ENCODE measurements at places on chromosomes 7 and 10.

DNA sequence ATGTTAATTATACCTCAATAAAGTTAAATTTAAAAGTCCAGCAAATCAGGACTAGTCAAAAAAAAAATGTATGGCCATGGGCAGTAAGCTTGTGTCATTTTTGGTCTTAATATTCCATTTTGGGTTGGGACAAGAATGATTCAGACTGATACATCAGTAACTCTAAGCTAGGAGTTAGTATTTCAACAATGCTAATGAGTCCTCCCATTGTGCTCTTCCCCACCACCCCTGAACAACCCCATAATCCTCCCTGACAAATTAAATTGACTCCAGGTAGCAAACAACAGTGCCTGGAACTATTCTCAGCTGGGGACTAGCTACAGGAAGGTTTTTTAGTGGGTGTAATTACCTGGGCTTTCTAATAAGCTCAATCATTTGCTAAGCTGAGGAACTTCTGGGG, 30.7 kb upstream of the KCNIP2 start:
- DNase-seq = no peak

DNA sequence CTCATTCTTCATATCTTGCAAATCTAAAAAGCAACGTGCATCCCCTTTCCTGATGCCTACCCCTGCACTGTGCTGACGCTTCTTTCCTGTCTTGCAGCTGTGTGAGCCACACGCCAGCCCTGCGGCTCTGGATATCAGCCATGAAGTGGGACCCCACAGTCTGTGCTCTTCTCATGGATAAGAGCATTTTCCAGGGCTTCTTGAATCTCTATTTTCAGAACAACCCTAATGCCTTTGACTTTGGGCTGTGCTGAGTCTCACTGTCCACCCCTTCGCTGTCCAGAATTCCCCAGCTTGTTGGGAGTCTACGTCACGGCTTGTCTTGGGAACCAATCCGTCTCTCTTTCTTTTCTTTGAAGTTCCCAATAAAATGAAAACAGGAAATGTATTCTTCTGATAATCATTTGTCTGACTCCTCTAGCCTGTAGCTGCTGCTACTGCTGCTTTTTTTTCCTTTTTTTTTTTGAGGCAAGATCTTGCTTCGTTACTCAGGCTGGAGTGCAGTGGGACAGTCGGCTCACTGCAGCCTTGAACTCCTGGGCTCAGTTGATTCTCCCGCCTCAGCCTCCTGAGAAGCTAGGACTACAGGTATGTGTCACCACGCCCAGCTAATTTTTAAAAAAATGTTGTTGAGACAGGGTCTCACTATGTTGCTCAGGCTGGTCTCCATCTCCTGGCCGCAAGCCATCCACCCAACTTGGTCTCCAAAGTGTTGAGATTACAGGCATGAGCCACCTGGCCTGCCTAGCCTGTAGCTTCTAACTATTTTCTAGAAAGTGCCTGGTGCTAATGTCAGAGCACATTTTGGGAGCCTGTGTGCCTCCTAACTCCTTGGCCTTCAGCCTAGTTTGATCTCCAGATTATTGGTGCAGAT, 30.3 kb downstream of the GSTO2 start:
- DNase-seq = no peak

DNA sequence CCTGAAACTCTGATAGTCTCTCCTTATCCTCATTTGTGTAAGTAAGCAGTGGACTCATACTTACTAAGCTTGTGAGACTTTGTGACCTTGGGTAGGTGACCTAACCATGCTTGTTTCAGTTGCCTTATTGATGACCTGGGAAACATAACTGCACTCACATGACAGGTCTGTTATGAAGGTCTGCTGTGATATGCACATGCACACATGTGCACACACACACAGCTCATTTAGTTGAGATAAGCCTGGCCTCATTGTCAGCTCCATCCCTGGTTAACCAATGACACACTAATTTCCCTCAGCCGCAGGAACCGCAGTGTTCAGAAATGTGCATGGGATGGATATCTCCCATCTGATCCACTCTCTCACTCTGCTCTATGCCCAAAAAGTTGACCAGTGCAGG, 177.2 kb downstream of the GPAM start:
- DNase-seq = no peak

GRCh38 chr10:17239345-17240085, 11.5 kb downstream of the VIM start:
- no peak for DNase-seq

GRCh38 chr7:158284617-158285382, 302.8 kb downstream of the PTPRN2 start:
- no peak for DNase-seq

- no peak for DNase-seq
These were observed 230.8 kb downstream of the SKAP2 start for GRCh38 chr7:26633557-26633956.

DNA sequence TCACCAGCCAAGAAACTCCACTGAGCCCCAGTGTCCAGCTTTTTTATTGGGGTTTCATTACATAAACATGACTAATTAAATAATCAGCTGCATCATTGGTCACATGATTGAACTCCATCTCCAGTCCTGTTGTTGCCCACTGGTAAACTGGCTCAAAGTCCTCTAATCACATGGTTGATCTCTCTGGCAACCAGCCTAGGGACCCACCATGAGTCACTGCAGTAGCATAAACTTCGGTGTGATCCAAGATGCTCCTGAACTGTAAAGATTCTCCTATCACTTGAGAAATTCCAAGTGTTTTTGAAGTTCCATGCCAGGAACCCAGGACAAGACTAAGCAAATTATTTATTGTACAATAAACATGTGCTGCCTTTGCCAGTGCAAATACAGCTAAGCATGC, 130.4 kb upstream of the AUTS2 start:
- DNase-seq = no peak

GRCh38 chr10:70885931-70886903, 2.1 kb downstream of the PCBD1 start:
- no peak for DNase-seq
